ENCODE measurements at places on chromosomes 13 and 19.
A peak's percentile ranks its signal among the peaks of the same experiment; 100 is the strongest.

GRCh38 chr13:59834801-59835200, 328.9 kb downstream of the DIAPH3 start:
- peak; percentile 17 for DNase-seq

- DNase-seq, result no peak
These were observed 51.0 kb downstream of the DIAPH3 start for GRCh38 chr13:60112771-60113170.

- DNase-seq, result no peak
These were observed 14.3 kb downstream of the IER2 start for GRCh38 chr19:13164343-13165161.

- DNase-seq, result no peak
These were observed 11.9 kb upstream of the F2RL3 start for GRCh38 chr19:16876904-16877361.

DNA sequence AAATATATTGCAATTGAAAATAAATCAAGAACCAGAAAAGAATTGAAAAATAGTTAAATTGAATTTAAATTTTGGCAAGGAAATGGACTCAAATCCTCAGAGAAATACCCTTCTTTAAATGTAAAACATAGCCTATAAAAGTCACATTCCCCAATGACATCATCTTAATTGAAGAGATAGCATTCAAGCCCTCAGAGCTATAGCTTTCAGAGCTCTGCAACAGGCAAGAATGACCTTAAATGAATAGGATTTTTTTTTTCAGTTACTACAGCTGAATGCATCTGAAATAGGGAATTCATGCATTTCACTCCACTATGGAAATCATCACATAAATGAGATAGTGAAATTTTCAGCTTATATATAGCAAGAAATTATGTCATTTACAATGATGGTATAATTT, 1049.0 kb downstream of the OLFM4 start:
- no peak for DNase-seq
